ENCODE measurements at places on chromosomes 6 and 20.

DNA sequence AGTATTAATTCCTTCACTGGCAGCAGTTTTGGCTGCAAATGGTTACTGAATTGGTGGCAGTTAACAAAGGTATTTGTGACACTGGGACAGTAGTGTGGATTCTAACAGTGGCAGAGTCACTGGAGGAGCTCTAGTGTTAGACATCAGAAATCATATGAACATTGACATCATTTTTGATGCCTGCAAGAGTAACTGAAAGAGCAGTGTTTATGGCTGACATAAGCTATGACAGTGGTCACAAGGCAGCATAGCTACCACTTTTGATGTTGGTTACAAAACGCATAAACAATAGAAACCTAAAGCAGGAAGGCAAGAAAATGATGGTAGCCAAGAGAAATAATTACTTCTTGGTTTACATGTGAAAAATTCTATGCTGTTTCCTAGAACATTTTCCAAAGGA is 326.7 kb upstream of the MAN1A1 start:
- no peak for DNase-seq

DNA sequence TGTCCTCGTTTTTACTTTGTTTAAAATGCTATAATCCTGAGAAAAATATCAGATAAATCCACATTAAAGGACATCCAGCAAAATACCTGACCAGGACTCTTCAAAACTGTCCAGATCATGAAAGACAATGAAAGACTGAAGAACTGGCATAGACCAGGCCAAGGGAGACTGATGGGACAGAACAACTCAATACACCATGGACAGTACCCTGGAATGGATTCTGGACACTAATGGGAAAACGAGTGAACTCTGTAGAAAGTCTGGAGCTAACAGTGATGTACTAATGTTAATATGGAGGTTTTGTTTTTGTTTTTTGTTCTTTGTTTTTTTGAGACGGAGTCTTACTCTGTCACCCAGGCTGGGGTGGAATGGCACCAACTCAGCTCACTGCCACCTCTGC is 461.4 kb downstream of the CD83 start:
- DNase-seq = no peak

GRCh38 chr20:62969179-62969760 is 16.8 kb downstream of the SLC17A9 start:
- DNase-seq = no peak

DNA sequence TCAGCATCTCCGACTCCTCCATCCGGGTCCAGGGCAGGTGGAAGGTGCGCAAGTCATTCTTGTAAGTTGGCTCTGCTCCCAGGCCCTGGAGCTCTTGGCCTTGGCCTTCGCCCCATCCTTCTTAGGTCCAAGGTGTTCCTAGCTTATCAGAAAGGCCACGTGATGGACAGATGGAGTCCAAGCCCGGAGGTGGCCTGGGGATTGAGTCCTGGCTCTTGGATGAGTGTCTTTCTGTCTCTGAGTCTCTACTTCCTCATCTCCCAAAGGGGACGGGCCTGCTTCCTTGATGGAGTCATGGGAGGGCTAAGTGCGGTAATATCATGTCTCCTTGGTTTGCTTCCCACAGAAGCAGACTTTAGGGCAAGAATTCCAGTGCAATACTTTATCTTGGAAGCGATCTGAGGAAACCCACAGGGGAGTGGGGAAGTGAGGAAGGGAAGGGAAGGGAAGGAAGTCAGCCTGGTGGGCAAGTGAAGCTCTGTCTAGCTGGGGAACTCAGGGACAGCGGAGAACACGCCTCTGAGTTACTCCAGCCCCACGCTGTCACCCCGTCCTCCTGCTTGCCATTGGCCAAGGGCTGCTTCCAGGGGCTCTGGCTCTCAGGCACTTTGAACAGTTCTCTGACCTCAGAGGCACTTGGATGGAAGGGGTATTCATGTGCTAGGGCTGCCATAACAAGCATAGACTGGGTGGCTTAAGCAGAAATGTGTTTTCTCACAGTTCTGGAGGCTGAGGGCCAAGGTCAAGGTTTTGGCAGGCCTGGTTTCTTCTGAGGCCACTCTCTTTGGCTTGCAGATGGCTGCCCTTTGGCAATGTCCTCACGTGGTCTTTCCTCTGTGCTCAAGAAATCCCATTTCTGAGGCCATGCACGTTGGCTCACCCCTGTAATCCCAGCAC is 4.8 kb downstream of the LBP start:
- no peak for DNase-seq

- peak; percentile 65 for DNase-seq
These were observed 171.1 kb downstream of the MCHR2 start for GRCh38 chr6:99822741-99823512.

DNA sequence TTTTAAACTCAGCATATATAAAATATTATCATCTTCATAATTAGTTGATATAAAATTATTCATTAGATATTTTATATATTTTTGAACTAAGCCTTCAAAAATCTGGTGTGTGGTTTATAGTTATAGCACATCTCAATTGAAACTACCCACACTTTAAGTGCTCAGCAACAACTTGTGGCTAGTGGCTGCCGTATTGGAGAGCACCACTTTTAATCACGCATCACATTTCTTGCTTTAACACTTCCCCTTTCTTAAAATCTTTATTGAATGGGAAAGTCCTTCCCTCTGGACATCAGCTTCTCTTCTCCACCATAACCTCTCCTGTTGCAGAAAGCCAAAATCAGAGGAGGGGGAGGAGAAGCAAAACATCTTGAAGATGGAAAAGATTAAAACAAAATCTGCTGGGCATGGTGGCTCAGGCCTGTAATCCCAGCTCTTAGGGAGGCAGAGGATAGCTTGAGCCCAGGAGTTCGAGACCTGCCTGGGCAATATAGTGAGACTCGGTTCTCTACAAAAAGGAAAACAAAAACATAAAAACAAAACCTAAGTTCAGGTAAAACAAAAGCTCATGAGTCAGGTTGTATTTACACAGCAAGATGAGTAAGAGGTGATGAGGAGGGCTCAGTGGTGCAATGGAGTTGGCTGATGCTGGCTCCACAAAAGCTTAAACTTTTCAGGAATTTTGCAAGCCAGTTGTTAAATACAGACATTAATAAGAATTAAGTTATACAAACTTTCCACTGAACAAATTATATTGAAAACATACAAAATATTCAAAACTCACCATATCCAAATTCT is 237.0 kb upstream of the SUPT3H start:
- no peak for DNase-seq

GRCh38 chr6:134593887-134594286 is 276.0 kb upstream of the SGK1 start:
- no peak for DNase-seq

DNA sequence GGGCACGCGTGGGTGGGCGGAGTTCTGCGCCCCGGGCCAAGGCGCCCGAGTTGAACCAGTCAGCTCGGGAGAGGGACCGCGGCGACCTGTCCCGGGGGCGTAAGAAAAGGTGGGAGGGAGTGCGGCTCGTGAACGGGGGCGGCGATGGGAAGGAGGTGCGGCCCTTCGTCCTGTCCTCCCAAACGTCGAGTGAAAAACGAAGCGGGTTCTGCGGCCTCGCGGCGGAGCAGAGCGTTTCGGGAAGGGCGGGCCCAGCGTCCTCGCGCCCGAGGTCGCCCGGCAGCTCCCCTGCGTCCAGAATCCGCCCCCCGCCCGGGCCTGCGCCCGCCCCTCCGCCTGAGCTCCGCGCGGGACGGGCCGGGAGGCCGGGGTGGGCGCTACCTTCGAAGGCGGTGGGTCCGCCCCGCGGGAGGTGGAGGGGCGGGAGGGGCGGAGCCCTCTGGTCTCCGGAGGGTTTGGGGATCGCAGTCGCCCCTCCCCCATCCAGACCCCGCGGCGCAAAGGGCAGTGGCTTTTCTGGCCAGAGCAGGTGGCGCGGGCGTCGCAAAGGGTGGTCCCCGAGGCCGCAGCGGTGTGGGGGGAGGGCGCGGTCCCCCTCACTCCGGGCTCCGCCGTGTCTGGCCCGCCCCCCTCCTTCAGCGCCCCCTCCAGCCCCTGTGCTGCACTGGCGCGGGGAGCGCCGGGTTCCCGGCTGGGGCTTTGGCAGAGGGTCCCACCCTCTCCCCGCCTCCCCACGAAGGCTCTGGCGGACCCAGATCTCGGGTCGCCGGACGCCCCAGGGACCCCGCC is 838 bp downstream of the STMN3 start:
- no peak for DNase-seq

- peak; percentile 89 for DNase-seq
These were observed 9.7 kb downstream of the TRIM31 start for GRCh38 chr6:30102970-30103871.
